ENCODE measurements at places on chromosomes 6 and 20. TPM values are rescaled to one million over a fixed set of nuclear protein-coding genes. Genes with fewer than 3 reads are reported as not detected.

GRCh38 chr6:160057080-160057479, 64.5 kb upstream of the SLC22A1 start:
- DNase-seq, result no peak

- DNase-seq, result no peak
These were observed 405.7 kb downstream of the RFPL4B start for GRCh38 chr6:112752791-112753190.

- no peak for DNase-seq
These were observed 421.8 kb downstream of the CDC5L start for GRCh38 chr6:44809258-44809657.

- no peak for DNase-seq
These were observed 203.7 kb downstream of the SYNDIG1 start for GRCh38 chr20:24672886-24673677.

DNA sequence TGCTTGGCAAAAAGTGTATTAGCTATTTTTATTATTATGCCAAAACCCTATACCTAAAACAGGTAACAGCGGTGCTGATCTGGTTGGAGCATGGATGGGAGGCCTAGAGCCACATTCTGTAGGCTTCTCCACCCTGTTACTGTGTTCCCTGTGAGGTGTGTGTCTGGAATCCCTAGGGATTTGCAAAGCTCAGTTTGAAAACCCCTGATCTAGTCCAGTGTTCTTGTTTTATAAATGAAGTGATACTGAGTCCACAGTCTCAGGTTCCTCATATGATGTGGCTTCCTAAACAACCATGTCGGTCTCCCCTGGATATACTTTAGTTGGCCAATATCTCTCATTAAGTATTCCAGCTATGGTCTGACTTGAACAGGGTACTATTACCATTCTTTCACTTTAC, 16.3 kb downstream of the ACSS2 start:
- no peak for DNase-seq

GRCh38 chr6:150395388-150396009, 26.7 kb downstream of the IYD start:
- peak; percentile 8 for DNase-seq

GRCh38 chr6:167000759-167001158, 1.6 kb downstream of the CEP43 start:
- no peak for DNase-seq

DNA sequence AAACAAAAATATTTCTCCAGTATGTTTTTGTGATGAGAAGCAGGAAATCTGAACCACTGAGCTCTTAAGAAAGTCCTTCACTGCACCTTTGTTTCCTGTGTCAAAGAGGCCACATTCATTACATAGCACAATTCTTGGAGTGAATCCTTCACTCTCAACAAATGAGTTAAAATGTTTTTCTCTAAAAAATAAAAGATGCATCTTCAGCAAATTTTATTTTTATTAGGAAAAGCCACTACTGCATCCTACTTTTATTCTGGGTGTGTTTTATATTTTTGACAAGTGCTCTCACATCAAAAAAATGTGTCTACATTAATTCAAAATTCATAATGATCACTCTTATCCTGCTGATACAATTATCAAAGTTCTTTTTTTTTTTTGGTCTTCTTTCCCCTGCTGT, 76.3 kb downstream of the PLCB4 start:
- DNase-seq, result no peak

DNA sequence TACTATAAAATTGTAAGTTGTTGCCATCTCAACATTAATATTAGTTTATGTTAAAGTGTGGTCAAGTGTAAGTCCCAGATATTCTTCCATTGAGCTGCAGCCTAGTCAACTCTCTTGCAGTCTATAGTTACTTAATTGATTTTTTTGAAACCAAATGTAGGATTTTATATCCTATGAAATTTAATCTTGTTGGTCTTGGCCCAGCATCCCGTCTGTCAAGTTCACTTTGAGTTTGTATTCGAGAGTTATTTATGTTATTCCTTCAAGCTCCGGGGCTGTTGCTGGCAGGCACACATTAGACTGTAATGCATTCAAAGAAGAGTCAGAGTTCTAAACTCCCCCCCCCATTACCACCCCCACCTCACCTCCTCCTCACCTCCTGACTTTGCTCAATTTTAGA, 71.0 kb upstream of the SPACA1 start:
- DNase-seq, result no peak

GRCh38 chr6:106177786-106178185, 91.7 kb downstream of the PRDM1 start:
- no peak for DNase-seq

DNA sequence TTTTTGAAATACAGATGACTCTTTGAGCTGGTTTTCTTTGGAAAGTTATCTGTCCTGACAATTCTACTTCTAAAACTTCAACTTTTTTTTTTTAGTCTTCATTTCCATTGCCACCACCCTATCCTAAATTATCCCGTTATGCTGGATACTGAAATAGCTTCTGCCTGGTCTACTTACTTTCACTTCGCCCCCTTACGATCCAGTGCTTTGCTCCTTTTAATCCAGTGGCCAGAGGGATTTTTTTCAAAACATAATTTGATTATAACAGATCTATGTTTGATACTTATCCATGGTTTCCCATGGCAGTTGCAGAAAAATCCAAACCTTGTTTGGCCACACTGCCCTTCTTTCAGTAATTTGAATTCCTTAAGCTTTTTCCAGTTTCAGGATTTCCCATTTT, 27.4 kb downstream of the ASXL1 start:
- no peak for DNase-seq

DNA sequence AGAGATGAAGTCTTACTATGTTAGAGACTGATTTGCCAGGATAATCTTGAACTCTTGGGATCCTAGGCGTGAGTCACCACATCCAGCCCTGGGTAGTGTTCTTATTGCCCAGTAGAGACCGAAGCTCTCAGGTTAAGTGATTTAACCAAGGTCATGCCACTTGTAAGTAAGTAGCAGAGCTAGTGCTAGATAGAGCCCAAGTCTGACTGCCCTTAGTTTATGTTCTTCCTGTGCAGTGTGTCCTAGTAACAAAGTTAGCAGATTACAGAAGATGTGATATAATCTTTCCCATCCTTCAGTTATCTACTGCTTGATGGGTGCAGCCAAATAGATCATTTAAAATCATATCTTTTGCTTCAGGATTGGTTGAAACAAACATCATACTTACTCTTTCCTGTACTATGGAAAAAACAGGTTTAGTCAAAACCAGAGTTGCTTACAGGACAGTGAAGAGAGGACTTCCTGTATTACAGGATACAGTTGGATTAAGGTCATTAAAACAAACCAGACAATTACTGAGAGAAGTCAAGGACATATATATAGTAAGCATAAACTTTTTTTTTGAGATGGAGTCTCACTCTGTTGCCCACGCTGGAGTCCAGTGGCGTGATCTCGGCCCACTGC, 9.5 kb upstream of the PABPC1L start:
- no peak for DNase-seq

DNA sequence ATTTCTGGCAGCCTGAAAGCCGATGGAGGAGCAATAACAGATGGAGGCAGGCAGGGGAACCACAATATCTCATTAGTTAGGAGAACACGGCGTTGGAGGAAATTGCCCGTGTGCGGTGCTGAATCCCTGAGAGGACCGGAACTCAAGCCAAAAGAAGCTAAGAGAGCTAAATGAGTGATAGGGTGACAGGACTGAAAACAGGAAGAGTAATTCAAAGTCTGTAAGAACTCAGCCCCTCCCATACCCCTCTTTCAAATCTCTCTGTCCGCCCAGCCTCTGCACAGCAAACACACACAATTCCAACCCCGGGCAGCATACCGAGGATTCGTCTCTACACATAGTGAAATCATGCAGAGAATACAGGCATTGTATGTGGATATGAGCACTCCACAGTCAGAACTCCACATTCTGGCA, 2.6 kb upstream of the IPCEF1 start:
- no peak for DNase-seq

- DNase-seq, result peak; percentile 67
These were observed 695 bp upstream of the TGIF2 start for GRCh38 chr20:36572701-36573102.

- DNase-seq, result no peak
These were observed 125.7 kb upstream of the RIPOR2 start for GRCh38 chr6:25061289-25061936.

- DNase-seq, result no peak
These were observed 121.6 kb downstream of the ARMC2 start for GRCh38 chr6:108969776-108970175.

- no peak for DNase-seq
These were observed 230.5 kb downstream of the ZMYND8 start for GRCh38 chr20:47125758-47126591.

- DNase-seq, result no peak
These were observed 36.5 kb upstream of the MLN start for GRCh38 chr6:33840048-33840926.

DNA sequence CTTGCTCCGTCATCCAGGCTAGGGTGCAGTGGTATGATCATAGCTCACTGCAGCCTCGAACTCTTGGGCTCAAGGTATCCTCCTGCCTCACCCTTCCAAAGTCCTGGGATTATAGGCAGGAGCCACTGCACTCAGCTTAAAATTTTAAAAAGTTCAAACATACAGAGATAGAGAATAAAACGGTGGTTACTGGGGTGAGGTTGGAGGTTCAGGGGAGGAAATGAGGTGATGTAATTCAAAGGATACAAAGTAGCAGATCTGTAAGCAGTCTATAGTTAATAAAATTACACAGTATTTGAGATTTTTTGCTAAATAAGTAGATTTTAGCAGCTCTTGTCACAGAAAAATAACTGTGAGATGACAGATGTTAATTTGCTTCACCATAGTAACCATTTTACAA, 7.5 kb upstream of the AFG1L start:
- DNase-seq, result no peak

GRCh38 chr6:148448369-148449012, 105.9 kb downstream of the SASH1 start:
- no peak for DNase-seq

GRCh38 chr6:27091661-27092315, 155.7 kb upstream of the PRSS16 start:
- DNase-seq, result no peak

GRCh38 chr6:19880066-19880465, 42.9 kb downstream of the ID4 start:
- DNase-seq, result no peak

GRCh38 chr20:36929290-36929689, 22.2 kb downstream of the SAMHD1 start:
- DNase-seq, result no peak

GRCh38 chr6:41236276-41236675, 8.1 kb downstream of the TREML4 start:
- DNase-seq, result no peak

- no peak for DNase-seq
These were observed 248.6 kb downstream of the ALDH8A1 start for GRCh38 chr6:134701301-134701700.

DNA sequence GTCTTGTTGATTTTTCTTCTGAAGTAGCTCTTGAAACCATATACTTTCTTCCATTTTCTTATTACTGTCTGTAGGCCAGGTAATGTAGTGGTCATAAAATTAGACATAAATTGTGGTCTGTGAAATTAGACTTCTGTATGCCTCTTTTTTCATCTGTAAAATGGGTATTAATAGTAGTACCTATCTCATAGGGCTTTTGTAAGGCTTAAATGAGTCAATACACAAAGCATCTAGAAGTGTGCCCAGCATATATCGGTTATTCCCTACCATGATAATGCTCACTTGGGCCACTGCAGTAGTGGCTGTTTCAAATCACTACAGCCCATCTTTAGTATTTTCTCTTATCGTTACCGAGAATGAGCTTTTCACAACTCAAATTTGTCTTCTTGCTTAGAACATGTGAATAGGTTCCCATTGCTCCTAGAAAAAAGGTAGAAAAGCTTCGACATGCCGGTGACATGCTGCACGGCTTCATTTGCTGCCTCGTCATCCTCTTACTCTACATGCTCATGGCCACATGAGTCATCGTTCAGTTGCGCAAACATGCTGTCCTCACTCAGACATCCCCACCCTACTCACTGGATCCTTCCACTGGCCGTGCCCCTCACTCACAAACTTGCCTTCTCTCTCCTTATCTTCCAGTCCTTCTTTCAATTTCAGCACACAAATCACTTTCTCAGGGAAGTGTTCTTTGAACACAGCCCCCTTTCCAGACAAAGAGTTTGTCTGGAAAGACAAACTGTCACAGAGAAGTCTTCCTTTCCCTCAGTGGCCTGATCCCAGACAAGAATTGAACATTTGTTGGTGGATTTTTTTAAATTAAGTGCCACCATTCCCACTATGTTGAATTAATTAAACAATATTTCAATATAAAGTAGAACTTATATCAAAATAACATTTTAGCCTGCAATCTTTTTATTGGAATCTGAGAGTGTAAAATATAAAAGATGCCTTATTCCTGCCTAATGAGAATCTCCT, 32.2 kb upstream of the ERVFRD-1 start:
- no peak for DNase-seq

DNA sequence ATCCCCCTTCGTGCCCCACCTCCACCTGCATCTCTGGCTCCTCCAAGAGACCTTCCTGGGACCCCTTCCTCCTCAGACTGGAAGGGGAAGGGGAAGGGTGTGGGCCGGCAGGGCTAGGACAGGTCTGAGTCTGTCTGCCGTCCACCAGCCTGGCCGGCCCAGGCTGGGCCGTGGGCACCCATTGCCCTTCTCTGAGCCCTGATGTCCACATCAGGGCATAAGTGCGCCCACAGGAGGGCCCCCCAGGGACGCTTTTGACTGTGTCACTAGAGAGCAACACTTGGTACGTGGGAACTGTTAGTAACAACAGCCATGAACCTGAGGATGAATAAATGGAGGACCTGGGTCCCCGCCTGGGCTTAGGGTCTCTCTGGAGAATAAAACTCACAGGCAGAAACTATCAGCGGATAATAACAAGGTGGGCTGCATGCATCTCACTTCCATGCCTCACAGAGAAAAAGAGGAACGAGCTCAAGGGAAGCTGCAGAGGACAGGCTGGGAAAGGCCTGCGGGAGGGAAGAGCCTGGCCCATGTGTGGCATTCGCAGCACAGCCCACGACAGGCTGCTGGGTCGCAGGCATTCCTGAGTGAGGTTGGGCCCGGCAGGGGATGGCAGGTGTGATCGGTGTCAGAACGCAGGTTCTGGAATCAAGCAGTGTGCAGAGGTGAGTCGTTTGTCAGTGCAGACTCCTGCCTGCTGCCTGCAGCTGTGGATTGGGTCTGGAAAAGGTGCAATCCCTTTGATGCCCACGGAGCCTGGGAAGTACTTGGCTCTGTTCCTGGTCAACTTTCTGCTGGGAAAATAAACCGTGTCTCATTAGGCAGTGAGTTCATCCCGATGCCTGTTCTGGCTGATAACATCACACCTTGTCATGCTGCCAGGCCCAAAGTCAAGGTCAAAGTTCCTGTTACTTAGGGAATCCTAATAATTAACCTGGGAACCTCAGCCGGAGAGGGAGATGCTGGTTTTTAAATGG, 60.9 kb downstream of the BCAS4 start:
- DNase-seq, result no peak

GRCh38 chr6:110387986-110388385, 27.4 kb downstream of the DDO start:
- DNase-seq, result no peak

Gene ZNF322
- polyA plus RNA-seq, result 17.7 TPM

Gene HCRTR2
- polyA plus RNA-seq, result not detected

Gene ARMC2
- 4.0 TPM for polyA plus RNA-seq

Gene LAMP5
- not detected for polyA plus RNA-seq

Gene MRAP2
- not detected for polyA plus RNA-seq

Gene EMILIN3
- not detected for polyA plus RNA-seq

Gene SLC17A1
- not detected for polyA plus RNA-seq

Gene MLIP
- not detected for polyA plus RNA-seq

Data from immature natural killer cell (primary cell).